NCI-H2107 (cell line): ENCODE measurements at places on chromosomes 13 and 19.

DNA sequence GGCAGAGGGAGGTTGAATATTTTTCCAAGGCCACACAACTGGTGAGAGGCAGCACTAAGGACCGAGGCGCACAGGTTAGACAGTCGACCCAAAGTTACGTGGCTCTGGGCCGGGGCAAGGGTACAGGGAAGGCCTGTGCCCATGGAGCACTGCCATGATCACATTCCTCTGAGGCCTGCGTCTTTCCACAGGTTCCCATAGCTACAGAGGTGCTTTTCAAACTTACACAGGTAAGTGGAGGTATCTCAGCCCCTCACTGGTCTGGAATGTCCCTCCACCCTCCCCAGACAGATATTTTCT, 814 bp downstream of the ZNF211 start:
- no peak for DNase-seq

GRCh38 chr19:42131149-42132029, 857 bp downstream of the POU2F2 start:
- no peak for DNase-seq

DNA sequence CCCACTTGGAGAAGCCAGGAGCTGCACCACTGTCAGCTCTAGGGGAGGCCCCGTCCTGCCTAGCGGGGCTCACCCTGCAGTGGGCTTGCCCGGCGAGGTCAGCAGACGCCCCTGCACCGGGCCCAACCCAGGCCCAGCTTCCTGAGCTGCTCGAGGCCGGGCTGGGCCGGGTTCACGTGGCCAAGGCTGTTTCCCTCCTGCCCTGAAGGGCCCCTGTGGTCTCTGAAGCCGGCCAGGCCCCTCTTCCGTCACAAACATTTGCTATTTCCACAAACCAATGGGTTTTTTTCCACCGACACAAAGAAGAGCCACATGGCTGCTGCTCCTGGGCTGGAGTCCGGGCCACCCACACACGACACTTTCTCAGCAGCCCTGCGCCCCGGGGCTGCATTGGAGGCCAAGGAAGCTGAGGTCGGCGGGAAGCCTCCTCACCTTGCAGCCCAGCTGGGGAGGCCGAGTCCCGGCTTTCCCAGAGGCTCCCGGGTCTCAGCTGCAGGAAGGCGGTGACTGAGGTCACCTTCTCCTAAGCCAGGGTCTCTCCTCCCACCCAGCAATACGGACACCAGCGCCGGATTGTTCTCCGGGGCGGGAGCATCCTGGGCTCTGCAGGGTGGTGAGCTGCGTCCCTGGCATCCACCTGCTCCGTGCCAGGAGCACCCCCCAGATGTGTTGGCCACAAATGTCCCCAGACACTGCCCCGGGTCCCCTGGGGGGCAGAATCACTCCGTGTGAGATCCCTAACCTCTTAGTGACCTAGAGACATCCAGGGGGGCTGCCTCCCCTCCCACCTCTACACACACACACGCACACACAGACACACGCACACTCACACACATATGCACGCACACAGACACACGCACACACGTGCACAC, 80.5 kb downstream of the GADD45B start:
- DNase-seq: no peak

GRCh38 chr13:35332134-35332533, 144.4 kb downstream of the MAB21L1 start:
- DNase-seq: no peak

GRCh38 chr13:23427342-23427843, 6.1 kb downstream of the SACS start:
- DNase-seq: no peak

GRCh38 chr19:56218961-56219360, 16.9 kb downstream of the ZSCAN5C start:
- no peak for DNase-seq

GRCh38 chr19:14536926-14537692, 7.7 kb downstream of the TECR start:
- DNase-seq: no peak

DNA sequence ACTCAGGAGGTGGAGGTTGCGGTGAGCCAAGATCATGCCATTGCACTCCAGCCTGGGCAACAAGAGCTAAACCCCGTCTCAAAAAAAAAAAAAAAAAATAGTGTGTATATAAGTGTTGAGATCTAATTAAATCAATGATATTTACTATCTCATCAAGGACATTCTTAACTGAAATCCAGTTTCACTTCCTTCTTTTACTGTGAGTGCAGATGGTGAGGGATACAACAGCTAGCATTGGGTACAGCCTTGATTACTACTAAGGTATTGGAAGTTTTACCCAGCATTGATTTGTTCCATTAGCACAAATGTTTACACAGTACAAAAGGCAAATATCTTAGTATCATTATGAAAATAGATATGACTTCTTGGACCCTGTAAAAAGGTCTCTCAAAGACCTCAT, 546.6 kb downstream of the KCTD12 start:
- no peak for DNase-seq

- DNase-seq: no peak
Measured at GRCh38 chr13:87497426-87497825, 173.7 kb upstream of the SLITRK5 start.

DNA sequence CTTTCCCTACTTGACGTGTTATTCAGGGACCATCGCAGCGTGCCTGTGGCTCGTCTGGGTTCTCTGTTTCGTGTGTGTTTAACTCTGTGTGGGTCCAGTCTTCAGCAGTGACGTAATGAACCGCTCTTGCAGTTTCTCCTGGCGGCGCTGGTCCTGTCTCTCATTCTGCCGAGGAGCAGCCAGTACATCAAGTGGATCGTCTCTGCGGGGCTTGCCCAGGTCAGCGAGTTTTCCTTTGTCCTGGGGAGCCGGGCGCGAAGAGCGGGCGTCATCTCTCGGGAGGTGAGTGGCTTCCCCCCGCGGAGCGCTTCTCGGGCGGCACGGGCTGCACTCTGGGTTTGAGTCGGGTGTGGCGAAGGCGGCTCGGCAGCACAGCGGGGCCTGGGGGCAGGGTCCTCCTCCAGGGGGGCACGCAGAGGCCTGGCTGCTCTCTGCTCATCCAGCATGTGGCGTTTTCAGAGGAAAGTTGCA, 36.3 kb upstream of the TFDP1 start:
- DNase-seq: no peak

GRCh38 chr13:93775507-93776108, 549.0 kb downstream of the GPC6 start:
- DNase-seq: no peak

GRCh38 chr13:46624353-46624752, 71.4 kb downstream of the LRCH1 start:
- DNase-seq: no peak
